ENCODE measurements at places on chromosomes 5 and 9. TPM values are rescaled to one million over a fixed set of nuclear protein-coding genes. Genes with fewer than 3 reads are reported as not detected.
A peak's percentile ranks its signal among the peaks of the same experiment; 100 is the strongest.

DNA sequence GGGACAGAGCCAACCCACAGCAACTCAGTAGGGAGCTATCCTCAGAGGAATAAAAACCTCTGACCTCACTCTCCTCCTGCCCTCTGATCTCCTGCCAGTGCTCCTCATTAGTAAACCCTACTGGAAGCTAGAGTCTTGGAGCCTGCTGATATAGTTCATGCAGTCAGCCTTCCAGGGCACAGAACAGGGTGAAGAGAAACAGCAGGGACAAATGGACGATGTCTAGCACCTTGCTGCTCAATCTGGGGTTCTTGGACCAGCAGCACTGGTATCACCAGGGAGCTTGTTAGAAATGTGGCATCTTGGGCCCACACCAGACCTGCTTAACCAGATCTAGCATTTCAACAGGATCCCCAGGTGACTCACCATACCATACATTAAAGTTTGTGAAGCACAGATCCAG lies 5.5 kb upstream of the GALNT12 start:
- no peak for DNase-seq

DNA sequence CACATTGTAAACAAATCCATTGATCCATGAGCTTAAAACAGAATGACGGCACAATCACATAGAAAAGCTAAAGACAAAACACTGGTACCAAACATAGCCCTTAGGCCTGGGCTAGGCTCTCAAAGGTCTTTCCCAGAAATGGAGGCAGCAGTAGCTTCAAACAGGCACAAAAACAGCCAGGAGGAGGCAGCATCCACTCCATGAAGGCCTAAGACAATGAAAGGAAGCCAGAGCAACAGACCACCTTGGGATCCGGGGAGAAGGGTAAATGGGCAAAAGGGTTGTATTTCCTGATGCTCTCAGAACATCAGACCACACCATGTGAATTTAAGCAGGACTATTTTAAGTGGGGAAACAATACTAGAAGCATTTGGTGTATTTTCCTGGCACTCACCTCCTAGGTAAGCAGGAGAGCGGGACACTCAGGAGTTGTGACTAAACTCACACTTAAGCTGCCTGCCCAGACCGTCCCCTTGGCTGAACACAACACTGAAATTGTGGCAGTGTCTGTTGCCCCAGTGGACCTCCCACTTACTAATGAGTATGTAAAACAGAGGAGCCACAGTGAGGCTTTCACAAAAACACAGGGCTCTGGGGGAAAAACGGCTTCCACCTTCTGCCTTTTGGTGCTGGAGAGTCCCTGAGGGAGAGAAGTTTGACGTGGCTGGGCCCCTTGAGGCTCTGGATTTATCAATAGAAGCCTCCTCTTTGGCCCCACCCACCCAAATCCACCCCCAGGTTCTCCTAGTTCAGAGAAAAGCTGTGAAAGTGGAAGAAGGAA lies 11.9 kb downstream of the GNPDA1 start:
- DNase-seq: peak; percentile 32

USP20 gene
- 36.7 TPM for total RNA-seq

GRCh38 chr9:8643464-8643863 lies 843.9 kb upstream of the DMAC1 start:
- no peak for DNase-seq

LTC4S gene
- total RNA-seq: 10.2 TPM

GRCh38 chr9:38233343-38233742 lies 159.2 kb upstream of the ALDH1B1 start:
- DNase-seq: no peak

DNA sequence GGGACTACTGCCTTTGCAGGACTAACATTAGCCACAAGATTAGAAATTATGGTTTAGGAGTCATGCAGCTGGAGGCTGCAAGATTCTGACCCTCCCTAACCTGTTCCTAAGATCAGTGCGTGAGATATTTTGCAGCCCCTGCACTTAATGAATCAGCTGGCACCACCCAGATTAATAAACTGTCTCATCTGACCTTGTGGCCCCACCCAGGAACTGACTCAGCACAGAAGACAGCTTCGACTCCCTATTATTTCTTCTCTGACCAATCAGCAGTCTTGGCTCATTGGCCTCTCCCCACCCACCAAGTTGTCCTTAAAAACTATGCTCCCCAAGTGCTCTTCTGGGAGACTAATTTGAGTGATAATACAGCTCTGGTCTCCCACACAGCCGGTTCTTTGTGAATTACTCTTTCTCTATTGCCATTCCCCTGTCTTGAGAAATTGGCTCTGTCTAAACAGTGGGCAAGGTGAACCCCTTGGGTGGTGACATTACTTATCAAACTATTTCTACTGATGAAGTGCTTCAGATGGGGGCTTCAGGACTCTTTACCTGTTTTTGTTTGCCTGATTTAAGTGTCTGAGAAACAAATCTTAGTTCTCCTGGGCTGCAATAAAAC lies 17.0 kb downstream of the CTSL start:
- no peak for DNase-seq

LHX3 gene
- total RNA-seq: not detected

GRCh38 chr5:7010591-7010990 lies 297.4 kb downstream of the TENT4A start:
- no peak for DNase-seq

IFNK gene
- not detected for total RNA-seq

TMEM174 gene
- not detected for total RNA-seq

TSSK1B gene
- 0.14 TPM for total RNA-seq

DNA sequence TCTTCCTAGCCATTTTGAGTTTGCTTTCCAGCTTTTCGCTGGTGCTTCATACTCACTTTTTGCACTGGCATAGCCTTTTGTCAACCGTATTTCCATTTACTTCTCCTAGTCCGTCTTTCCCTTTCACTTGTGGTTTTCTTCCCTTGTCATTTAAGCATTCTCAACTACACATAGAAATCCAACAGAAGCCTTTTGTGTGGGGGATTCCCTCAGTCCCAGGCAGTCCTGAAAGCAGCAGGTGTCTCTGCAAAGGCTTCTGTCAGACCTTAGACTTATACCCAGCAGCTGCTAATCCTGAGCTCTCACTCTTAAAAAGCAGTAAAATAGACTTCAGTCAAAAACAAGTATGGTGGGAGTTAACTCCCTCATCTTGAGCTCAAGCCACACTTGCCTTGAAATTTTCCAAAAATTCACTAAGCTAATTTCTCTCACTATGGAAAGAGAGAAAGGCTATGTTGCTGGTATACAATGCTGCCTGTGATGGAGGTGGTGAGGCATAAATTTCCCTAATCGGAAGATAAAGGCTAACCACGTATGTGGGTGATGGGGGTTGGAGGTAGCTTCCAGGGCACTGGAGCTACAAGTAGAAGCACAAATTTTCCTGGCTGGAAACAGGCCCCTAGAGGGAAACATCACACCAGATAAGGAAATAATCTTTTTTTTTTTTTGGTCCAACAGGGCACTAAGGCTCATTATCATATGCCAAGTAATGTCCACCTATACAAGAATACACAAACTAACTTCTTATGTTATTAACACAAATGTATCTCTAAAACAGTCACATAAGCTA lies 34.8 kb upstream of the IFNK start:
- no peak for DNase-seq

GRCh38 chr5:76038212-76038611 lies 45.0 kb upstream of the SV2C start:
- DNase-seq: no peak

CNTFR gene
- total RNA-seq: 29.8 TPM

- peak; percentile 28 for DNase-seq
These were observed 26.6 kb downstream of the MRPL22 start for GRCh38 chr5:154967421-154968024.

FYB1 gene
- 0.42 TPM for total RNA-seq

- DNase-seq: no peak
These were observed 2.4 kb downstream of the FGFR4 start for GRCh38 chr5:177089127-177089526.

DNA sequence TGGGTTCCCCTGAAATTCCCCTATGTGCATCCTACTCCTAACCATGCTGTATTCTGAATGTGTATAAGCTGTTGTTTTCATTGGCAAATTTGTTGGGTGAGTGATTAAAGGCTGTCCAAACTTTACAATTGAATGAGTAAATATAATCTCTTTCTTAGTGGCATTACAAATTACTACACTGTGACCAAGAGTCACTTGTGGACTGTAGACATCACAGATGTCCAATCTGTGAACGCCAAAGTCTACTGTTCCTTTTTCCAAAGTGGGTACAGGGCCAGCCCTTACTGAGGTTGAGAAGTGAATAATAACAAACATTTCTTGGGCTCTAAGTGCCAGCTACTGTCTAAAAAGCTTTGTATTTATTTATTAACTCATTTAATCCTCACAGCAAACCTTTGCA lies 29.7 kb downstream of the MTMR12 start:
- no peak for DNase-seq

DNA sequence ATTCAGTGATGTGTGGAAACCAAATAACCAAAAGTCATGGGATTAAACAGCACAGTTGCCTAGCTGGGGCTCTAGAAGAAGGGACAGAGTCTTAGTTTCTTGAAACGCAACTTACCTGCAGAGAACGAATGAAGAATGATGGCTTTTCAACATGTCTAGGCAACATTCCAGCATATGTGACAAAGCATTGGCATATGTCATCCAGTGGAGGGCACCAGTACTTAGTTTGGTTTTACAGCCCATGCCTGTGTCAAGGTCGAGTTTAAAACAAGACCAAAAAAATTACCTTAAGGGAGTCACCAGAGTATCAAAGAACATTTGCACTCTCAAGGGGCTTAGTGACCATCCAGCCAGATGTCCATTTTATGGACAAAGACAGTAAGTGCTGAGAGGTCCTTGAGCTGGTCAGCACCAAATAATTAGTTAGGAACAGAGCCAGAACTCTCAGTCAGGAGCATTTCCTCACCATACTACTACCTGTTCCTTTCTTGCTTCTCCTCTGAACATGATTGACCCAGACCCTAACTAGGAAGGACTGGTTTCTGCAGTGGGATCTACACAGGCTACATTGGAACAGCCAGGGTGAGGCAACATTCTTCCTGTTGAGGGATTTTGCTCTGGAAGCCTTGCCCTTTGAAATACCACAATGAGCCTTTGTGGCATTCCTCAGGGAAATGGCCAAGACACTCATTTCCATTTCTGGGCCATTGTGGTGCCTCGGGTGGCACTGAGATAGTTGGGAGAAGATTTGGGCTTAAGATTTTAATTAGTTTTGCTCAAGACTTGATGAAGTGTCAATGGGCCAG lies 75.4 kb upstream of the ANKH start:
- DNase-seq: peak; percentile 21

GRCh38 chr5:66966439-66966838 lies 230.2 kb downstream of the CD180 start:
- no peak for DNase-seq

GRCh38 chr5:78116167-78116566 lies 178.3 kb downstream of the AP3B1 start:
- no peak for DNase-seq
